ENCODE measurements at places on chromosomes 7 and 10.

DNA sequence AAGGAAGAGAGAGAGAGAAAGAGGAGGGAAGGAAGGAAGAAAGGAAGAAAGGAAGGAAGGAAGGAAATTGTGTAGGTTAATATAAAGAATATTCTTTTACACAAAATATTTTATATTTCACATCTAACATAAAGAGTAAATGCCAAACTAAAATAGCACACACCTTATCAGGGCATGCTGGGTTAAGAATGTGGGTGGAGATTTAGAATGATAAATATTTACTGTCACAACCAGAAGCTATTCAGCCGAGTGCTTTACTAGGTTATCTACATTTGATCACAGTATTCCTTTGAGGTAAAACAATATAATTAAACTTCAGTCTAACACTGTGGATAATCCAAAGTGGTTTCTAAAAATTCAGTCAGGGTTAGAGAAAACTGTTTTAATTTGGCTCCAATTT lies 103.3 kb downstream of the SEMA3A start:
- no peak for DNase-seq

DNA sequence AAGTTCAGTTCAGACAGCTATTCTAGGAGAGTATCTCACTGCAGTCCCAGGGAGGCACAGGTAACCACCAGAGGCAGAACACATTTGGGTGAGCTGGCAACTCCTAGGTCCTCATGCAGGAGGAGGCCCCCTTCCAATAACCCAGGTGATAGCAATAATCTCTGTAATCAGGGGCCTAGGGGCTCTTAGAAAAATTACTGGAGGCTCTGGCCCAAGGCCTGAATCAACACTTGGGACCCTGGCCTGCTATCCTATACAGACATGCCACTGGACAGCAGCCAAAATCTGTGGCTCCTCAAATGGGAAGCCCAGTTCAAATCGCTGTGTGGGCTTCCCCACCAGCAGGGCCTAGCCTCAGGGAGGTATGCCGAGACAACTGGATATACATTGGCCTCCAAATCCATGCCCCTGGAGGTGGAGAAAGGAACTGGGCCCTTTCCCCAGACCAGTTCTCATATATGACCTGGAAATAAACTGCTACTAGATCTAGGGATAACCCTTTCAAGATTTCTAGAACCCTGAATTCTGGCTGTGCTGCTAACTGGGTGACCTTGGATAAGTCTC lies 1.6 kb downstream of the AVPI1 start:
- peak; percentile 73 for DNase-seq

DNA sequence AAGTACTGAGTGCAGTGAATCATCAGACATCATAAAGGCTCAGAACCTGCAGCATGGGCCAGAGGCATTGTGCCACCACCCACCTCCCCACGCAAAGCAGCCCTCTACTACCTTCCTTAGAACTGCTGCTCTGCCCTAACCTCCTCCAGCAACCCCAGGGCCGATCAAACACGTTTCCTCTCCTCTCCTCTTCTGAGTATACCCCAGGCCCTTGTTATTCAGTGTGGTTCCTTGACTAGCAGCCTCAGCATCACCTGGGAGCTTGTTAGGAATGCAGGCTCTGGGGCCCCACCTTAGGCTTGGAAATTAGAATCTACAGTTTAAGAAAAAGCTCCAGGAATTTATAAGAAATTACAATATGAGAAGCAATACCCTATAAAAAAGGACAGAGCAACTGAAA lies 33.2 kb downstream of the DYDC1 start:
- DNase-seq: peak; percentile 13

DNA sequence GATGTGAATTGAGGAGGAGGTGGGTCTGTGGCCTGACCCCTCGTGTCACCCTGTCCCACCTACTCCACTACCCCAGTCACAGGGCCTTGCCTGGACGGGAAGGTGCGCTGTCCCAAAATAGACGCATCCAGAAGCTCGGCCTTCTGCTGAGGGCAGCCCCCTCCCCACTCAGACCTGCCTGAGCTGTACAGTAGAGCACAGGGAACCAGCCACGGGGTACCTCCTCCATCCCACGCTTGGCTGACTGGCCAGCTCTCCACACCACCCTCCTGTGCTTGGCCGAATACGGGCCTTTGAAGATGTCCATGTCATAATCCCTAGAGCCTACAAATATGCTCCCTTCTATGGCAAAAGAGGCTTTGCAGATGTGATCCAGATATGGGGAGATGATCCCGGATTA lies 88.3 kb downstream of the CHST15 start:
- peak; percentile 16 for DNase-seq

GRCh38 chr7:69796416-69796815 lies 198.1 kb downstream of the AUTS2 start:
- DNase-seq: no peak

DNA sequence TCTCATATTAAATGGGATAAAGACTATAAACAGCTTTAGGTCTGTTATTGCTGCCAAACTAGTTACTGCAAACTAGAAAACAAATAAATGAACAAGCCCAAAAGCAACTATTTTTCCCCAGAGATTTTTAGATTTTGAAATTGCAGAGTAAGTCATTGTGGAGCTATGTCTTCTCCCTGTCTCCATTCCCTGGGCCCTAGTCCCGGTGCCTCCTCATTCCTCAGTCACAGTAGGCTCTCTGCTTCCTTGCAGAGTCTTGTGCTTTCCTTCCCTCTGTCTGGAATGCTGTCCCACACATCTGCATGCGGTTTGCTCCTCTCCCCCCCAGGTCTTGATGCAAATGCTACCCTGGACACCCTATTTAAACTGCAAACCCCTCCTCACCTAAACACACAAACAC lies 4.0 kb downstream of the PNLIPRP3 start:
- no peak for DNase-seq

DNA sequence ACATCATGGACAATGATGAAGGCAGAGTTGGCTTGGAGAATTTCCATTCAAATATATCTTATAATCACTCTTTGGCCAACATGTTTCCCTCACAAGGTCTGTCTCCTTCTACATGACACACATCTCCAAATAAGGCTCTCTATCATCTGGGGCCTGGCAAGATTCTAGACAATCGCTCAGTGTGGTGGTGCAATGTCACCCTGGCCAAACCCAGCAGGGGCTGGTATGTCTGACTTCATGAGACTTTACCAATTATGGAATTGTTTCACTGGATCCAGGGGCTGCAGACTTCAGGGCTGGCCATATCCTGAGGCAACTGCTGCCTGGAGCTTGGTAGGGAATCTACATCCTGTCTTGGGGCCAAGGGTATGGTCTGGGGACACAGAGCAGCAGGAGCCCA lies 319.0 kb downstream of the PLXNA4 start:
- DNase-seq: no peak

GRCh38 chr7:122132341-122132740 lies 11.7 kb downstream of the AASS start:
- no peak for DNase-seq

DNA sequence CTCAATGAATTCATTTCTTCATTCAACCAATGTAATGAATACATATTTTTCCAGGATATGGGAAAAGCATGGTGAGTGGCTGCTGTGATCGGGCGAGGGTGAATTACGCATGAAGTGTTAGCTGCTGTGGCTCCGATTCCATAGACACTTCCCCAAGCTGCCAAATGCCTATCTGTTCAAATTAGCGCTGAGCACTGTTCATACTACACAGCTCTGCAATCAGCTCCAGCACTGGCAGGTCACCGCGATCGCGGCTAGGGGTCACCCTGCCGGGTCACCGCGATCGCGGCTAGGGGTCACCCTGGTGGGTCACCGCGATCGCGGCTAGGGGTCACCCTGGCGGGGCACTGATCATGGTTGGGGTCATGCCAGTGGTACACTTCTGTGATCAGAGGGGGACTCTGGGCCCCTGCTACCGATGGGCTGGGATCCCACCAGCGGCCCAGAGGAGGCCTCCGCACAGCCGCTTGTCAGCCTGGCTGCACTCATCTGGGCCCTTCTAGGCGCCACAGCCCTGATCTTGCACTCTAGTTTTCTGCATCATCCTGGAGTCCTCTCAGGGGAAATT lies 49.3 kb downstream of the JAKMIP3 start:
- no peak for DNase-seq

- peak; percentile 57 for DNase-seq
Observed at GRCh38 chr10:59362959-59363381, 621 bp upstream of the FAM13C start.

GRCh38 chr7:121436136-121436535 lies 40.0 kb upstream of the FAM3C start:
- DNase-seq: no peak

DNA sequence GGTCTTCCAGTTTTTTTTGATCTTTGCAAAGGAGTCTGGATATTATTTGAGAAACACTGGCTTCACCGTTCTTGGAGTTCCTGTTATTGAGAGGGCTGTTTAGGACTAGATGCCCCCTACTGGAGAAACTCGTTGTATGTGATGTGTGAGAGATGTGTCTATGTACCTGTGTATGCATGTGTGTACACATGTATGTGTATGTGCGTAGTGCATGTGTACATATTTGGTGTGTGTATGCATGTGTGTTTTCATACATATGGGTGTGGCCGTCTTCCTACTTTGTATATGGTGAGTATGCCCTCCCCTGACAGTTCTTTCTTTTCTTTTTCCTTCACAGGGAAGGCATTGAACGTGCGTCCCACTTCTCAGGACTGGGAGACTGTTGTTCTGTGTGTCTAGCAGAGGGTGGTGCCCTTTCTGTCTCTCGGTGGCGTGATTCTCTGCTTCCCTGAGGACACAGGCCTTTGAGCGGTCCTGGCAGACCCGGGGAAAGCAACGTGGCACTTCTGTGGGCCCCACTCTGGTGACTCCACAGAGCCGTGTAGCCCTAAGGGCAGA lies 3.0 kb upstream of the CALHM3 start:
- peak; percentile 80 for DNase-seq

- no peak for DNase-seq
Observed at GRCh38 chr7:108038986-108039385, 36.0 kb upstream of the LAMB1 start.

GRCh38 chr7:128236924-128237586 lies 4.0 kb upstream of the LEP start:
- no peak for DNase-seq

- no peak for DNase-seq
Observed at GRCh38 chr7:20284003-20284770, 46.5 kb upstream of the ITGB8 start.

DNA sequence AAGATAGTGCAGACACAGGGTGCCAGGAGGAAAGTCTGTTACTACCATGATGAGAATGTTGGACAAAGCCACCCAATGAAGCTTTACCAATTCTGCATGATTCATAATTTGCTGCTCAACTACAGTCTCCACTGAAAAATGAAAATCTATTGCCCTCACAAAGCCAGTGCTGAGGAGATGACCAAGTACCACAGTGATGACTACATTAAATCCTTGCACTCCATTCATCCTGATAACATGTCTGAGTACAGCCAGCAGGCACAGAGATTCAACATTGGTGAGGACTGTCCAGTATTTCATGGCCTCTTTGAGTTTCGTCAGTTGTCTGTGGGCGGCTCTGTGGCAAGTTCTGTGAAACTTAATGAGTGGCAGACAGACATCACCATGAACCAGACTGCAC lies 144.0 kb downstream of the PLCE1 start:
- no peak for DNase-seq

DNA sequence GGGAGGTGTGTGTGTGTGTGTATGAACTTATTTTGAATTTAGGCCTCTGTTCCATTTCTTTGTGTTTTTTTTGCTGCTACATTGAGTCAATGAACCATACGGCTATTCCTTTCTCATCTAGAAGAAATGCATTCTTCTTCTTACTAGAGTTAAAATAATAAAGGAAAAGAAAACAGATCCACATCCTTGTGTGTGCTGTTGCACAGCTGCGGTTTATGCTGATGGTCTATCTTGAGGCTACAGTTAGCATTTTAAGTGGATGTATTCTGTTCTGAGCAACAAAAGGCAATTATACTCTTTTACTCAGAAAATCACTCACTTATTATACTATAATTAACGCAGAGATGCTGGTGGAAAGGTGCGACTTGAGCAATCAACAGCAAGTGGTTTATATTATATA lies 615.0 kb upstream of the MBL2 start:
- DNase-seq: no peak

DNA sequence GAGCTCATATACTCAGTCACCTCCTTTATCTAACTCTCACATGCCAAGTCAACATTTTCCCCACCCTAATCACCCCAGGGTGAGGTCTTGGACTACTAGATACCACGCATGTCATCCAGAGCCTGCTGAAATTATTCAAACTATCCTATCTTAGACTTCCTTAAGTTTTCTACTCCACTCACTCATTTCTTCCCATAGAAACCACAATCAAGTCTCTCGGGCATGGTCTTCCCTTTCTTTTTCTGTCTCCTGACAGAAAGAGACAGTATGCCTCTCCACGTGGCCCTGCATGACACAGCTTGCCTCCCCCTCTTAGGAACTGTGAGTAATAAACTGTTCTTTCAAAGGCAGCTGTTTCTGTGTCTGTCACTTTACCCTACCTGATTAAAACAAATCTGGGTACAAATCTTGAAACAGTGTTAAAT lies 29.4 kb downstream of the TAS2R41 start:
- no peak for DNase-seq

DNA sequence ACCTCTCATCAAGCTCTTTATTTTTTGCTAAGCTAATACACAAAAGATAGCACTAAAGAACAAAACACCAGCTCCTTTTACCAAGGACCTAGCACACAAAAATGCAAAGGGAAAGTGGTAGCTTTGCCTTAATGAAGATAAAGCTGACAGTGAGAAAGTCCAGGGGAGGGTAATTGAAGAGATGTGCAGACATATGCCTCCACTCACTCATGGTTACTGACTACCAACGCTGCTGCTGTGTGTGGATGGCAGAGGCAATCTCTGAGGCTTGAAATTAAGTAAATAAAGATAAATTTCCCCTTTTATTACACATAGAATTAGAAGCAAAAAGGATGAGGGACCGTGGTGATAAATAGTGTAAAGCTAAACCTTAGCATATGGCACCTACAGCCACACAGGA lies 87.0 kb downstream of the HGF start:
- DNase-seq: no peak

GRCh38 chr10:49600046-49600445 lies 10.1 kb upstream of the SLC18A3 start:
- no peak for DNase-seq

GRCh38 chr7:155190688-155191087 lies 107.0 kb upstream of the INSIG1 start:
- peak; percentile 94 for DNase-seq

GRCh38 chr10:130353928-130354572 lies 217.9 kb downstream of the GLRX3 start:
- DNase-seq: no peak

GRCh38 chr7:604884-605531 lies 85.4 kb upstream of the PDGFA start:
- DNase-seq: no peak

DNA sequence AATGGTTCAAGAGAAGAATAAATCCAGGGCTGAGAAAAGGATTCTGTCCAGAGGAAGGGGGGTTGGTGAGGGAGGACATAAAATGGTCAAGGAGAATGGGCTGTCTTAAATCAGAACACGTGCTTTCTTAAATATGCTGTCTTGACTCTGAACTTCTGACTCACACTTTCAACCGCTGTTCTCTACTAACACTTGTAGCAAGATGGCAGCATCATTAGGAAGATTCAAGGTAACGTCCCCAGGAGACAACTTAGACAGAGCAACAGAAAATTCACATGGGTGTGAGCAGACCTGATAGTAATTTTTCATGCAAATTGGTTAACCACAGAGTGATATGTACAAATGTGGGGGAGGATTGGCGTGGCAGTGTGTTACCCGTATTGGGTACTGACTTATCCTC lies 126.8 kb upstream of the GALNT17 start:
- DNase-seq: no peak

- no peak for DNase-seq
Observed at GRCh38 chr10:11141571-11142091, 124.0 kb downstream of the CELF2 start.

GRCh38 chr7:94223375-94224084 lies 171.2 kb upstream of the COL1A2 start:
- DNase-seq: peak; percentile 18
